Immature natural killer cell (primary cell): ENCODE measurements at places on chromosomes 5 and 9.
A peak's percentile ranks its signal among the peaks of the same experiment; 100 is the strongest.

DNA sequence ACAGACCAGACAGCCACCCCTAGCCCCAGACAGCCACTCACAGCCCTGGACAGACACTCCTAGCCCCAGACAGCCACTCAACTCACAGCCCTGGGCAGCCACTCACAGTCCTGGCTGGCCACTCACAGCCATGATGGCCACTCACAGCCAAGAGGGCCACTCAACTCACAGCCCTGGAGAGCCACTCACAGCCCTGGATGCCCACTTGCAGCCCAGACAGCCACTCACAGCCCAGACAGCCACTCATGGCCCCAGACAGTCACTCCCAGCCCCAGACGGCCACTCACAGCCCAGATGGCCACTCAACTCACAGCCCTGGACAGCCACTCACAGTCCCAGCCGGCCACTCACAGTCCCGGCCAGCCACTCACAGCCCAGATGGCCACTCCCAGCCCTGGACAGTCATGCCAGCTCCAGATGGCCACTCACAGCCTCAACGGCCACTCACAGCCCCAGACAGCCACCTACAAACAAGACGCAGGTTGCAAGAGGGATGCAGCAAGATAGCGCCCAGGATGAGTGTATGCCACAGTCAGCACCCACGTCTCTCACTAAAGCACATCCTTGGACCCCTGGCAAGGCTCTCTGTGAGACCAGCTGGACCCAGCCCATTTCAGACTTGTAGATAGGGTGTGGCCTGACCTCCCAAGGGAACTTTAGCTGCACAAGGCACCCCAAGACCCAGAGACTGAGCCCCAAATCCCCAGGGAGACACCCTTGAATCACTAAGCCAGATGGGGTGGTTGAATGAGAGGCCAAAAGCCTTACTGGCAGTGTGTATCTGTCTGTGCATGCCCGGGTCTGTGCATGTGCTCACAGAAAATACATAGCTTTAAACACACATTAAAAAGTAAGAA lies 22.4 kb downstream of the ZDHHC11B start:
- H3K36me3 ChIP-seq = no peaks in the 10 kb centered on the region
- no peak for DNase-seq
- H3K4me1 ChIP-seq = peaks cover 2% of the 10 kb centered on the region
- no peak overlapping the region for H3K4me3 ChIP-seq
- H3K27me3 ChIP-seq = peaks cover 2% of the 10 kb centered on the region
- H3K27ac ChIP-seq = no peak overlapping the region

DNA sequence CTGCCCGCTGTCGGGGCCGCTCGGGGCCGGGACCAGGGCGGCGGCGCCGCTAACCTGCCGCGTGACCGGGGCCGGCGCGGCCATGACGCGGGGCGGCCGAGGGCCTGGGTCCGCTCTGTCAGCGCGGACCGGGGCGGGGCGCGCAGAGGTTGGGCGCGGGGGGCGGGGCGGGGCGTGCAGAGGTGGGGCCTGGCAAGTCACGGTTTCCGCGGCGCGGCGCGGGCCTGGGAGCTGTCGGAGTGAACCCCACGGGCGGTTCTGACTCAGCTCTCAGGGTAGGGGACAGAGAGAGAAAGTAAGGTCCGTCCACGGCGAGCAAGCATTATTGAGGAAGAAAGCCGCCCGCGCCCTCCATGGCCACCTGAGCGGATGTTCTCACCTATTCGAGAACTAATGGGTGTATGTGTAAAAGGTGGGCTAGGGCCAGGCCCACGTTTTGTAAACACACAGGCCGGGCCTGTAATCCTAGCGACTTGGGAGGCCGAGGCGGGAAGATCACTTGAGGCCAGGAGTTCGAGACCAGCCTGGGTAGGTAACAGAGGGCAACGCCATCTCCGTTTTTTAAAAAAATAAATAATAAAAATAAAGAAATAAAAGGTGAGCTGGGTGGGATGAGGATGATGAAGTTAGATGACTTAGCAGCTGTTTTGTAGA lies at the start of gene PRXL2C:
TSS of gene PRXL2C (minus strand) at position 120 of the 654 bp plus-strand sequence. CDS start at position 84, 36 bp downstream.
- peak within 1 kb of the TSS; percentile 98 for H3K27ac ChIP-seq
- H3K4me1 ChIP-seq = peaks cover 18% of the 10 kb centered on the region
- peak; percentile 77 for DNase-seq
- peaks cover 16% of the 10 kb centered on the region for H3K27me3 ChIP-seq
- peak within 1 kb of the TSS; percentile 97 for H3K4me3 ChIP-seq

DNA sequence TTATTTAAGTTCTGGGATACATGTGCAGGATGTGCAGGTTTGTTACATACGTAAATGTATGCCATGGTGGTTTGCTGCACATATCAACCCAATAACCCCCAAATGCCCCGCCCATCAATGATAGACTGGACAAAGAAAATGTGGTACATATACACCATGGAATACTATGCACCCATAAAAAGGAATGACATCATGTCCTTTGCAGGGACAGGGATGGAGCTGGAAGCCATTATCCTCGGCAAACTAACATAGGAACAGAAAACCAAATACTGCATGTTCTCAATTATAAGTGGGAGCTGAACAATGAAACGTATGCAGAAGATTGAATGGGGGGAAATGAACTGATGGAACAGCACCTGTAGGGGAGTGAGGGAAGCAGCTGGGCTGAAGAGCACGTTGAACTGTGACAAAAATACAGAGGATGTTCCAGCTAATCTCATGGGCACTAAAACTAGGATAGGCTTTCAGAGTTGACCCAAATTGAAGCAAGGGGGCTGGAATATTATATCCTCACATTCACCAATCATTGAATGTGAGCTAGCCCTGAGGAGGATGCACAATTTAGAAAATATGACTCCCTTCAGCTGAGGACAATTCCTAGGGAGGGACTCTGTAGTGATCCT lies 70.5 kb upstream of the OSMR start:
- H3K27ac ChIP-seq = no peak overlapping the region
- DNase-seq = no peak

- no peaks in the 10 kb centered on the region for H3K27me3 ChIP-seq
- no peak for DNase-seq
- H3K36me3 ChIP-seq = no peaks in the 10 kb centered on the region
- H3K4me3 ChIP-seq = no peak overlapping the region
- H3K27ac ChIP-seq = no peak overlapping the region
These were observed 444.7 kb downstream of the ANXA1 start for GRCh38 chr9:73596321-73596720.

DNA sequence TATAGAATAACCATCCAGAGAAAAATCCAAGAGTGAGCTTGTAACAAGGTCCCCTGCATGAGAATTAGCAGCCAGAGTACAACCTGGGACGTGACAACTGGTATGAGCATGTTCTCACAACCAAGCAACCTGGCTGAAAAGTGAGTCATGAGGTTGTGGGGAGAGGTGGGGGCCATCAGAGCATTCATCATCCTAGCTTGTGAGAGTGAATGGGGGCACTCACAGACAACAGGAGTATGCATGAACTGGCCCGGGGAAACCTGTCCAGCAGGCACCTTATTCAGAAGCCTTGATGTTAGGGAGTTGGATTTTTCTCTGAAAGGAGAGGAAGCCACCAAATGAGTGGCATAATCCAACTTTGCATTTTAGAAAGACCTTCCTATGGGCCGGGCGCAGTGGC lies 113.0 kb downstream of the FRMD3 start:
- H3K36me3 ChIP-seq = peaks cover 6% of the 10 kb centered on the region
- no peak overlapping the region for H3K4me3 ChIP-seq
- DNase-seq = no peak
- H3K27ac ChIP-seq = no peak overlapping the region
- H3K27me3 ChIP-seq = no peaks in the 10 kb centered on the region
- no peaks in the 10 kb centered on the region for H3K4me1 ChIP-seq

- no peak overlapping the region for H3K27ac ChIP-seq
- no peaks in the 10 kb centered on the region for H3K4me1 ChIP-seq
- DNase-seq = no peak
- no peak overlapping the region for H3K4me3 ChIP-seq
- H3K27me3 ChIP-seq = peaks cover 4% of the 10 kb centered on the region
- H3K36me3 ChIP-seq = no peaks in the 10 kb centered on the region
These were observed 72.1 kb upstream of the BRINP1 start for GRCh38 chr9:119441338-119441737.
